ENCODE measurements at places on chromosomes 2 and 18.
A peak's percentile ranks its signal among the peaks of the same experiment; 100 is the strongest.

GRCh38 chr2:62407838-62408237 lies 98.2 kb downstream of the TMEM17 start:
- no peak for DNase-seq

- no peak for DNase-seq
Measured at GRCh38 chr2:85009019-85009618, 38.2 kb downstream of the KCMF1 start.

DNA sequence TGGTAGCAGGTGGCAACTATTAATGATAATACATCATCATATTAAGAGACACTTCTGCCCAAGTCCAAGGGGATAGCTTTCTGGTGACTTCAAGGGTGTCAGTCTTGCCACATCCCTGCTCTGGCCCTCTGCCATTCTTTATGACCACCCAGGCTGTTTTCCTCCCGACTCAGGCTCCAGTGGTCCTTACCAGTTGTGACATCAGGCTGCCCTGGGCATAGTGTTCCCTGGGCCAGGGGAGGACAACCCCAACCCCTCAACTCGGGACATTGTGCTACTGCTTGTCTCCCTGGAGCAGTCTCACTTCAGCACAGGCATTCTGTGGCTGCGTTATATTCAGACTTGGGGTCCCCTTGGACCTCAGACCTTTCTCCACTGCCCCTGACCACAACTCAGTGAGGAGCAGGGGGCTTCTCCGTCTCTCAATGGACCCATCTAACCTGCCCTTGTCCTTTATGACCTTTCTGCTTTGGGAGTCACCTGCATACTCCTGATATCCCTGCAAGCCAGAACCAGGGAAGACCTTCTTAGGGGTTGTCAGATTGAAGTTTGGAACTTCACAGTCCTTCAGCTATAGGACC lies 12.8 kb downstream of the DNAJB2 start:
- DNase-seq = no peak

DNA sequence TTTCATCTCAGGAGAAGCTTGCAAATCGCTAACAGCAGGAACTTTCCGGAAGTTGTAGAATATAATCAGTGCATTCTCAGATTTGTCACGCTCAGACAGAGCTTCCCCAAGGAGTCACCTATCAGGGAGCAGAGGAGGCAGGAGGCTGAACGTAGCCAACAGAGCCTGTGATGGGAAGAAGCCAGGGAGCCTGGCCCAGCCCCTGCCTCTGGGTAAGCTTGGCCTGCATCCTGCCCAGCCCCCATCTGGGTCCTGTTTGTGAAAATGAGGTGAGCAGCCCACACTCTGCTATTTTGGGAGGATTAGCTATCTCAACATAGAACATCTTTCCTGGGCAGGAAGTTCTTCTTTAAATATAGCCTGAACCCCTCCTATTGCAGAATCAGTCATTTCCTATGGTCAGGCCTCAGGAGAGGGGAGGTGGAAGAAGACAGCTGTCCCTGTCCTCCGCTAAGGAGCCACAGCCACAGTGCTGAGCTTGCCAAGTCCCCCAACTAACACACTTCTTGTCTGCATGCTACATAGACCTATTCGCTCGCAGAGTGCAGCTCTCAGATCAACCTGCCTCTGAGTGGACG lies 19.2 kb upstream of the PKDCC start:
- no peak for DNase-seq

GRCh38 chr2:67237288-67237687 lies 159.8 kb upstream of the ETAA1 start:
- DNase-seq = no peak

DNA sequence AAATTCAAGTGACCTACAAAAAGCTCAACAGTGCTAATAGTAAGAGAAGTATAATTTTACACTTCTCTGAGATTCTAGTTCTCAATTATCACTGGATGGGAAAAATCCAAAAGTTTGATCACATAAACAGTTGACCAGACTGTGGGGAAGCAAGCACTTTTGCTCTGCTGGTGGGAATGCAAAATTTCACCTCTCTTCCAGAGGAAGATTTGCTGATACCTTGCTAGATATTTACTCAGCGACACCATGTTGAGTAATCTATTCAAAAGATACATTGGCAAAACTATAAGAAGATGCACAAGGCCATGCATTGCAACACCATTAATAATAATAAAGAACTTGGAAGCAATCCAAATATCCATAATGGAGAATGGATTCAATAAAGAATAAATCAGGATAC lies 204.4 kb downstream of the MREG start:
- DNase-seq = no peak

- DNase-seq = no peak
Measured at GRCh38 chr2:68590702-68591101, 52.7 kb upstream of the PROKR1 start.

- DNase-seq = no peak
Measured at GRCh38 chr2:95700519-95700918, 108.7 kb downstream of the TRIM43 start.

GRCh38 chr2:102143450-102143985 lies 972 bp downstream of the IL1R1 start:
- no peak for DNase-seq

DNA sequence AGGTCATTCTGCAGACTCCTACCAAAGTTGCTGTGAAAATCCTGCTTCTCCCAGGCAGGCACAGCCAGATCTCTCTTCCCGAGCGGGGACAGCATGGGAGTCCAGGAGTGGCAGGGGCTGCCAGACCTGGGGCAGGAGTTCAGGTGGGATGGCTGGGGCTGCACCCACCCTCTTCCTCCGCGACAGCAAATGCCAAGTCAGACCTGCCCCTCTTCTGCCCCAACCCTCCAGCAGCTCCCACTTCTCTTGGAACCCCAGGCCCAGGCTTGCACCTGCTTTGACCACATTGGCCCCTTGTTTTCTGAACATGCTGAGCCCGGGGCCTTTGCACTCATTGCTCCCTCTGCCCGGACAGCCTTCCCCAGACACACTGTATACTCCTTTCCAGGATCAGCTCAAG lies 288.2 kb upstream of the HS6ST1 start:
- no peak for DNase-seq

- no peak for DNase-seq
Measured at GRCh38 chr2:100248044-100248330, 74.3 kb downstream of the LONRF2 start.

- DNase-seq = no peak
Measured at GRCh38 chr2:119469131-119469530, 37.5 kb downstream of the TMEM37 start.

- no peak for DNase-seq
Measured at GRCh38 chr2:3472966-3473365, 46.4 kb downstream of the ADI1 start.

- DNase-seq = no peak
Measured at GRCh38 chr2:160635488-160635887, 141.9 kb upstream of the RBMS1 start.

GRCh38 chr2:151569167-151569566 lies 159.5 kb downstream of the RIF1 start:
- no peak for DNase-seq

GRCh38 chr2:79717364-79718007 lies 204.6 kb downstream of the CTNNA2 start:
- no peak for DNase-seq

GRCh38 chr2:85888020-85888683 lies 638 bp downstream of the ST3GAL5 start:
- peak; percentile 44 for DNase-seq

GRCh38 chr18:58863539-58864145 lies 1.0 kb upstream of the ZNF532 start:
- DNase-seq = peak; percentile 12

DNA sequence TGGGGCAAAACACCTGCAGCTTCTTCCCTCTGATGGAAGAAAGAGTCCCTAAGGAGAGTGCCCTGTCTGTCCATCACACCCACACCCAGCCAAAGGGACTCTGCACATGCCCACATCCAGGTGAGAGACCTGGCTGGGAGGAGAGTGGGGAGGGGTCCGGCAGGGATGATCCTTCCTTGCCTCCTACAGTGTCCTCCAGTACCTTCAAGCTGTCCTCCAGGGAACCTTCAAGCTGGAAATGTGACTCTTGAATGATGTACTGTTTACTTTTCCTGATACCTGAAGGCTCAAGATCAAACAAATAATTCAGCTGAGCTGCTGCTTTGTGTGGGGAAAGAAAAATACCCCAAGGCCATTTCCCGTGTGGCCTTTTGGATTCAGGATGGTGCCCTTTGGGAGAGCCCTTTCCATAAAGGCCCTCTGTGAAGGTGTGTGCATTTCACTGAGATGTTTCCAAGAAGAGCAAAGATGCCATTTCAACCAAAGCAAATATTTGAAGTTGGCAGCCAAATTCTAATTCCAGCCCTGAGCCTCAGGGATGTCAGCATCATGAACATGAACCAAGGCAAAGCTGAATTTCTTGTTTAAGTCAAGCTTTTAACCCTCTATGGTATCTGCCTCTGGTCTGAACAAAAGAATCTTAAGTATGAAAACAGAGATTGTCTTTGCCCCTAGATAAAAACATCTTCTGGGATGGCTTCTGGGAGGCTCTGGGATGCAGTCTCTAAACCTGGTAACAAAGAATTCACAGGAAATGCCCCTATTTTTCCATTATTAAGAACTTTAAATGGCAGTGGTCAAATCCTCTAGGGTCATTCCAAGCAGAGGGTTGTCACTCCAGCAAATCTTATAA lies 11.1 kb downstream of the EVA1A start:
- no peak for DNase-seq

DNA sequence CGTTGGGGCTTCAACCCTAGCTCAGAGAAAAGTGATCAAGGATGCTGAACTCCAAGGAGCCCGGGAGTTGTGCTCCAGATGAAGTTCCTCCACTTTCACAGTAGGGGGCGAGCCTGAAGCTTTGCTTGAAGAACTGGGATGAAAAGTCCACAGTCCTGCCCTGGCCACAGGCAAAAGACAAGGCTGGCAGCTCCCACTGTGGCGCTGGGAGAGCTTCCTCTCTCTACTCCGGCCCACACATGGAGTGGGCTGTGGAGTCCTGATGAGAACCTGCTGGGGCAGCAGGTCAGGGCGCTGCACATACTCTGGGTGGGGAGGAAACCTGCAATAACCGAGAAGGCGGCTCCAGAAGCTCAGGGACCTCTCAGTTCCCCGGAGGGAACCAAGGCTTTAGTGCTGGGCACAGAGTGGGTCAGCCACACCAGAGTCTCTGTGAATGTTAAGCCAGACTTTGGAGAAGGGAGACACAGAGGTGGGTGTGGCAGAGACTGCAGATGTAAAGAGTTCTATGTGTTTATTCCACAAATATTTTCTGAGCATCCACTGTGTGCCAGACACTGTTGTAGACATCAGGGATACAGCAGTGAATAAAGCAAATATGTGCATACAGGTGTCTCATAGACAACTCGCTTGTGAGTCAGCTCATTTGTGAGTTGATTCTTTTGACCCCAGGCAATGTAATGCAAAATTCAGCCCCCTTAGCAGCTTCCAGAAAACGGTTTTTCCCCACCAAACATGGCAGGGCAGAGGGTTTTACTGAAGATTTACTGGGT lies 48.0 kb upstream of the MRPL33 start:
- peak; percentile 30 for DNase-seq

- no peak for DNase-seq
Measured at GRCh38 chr2:150675807-150676206, 188.3 kb upstream of the RND3 start.

GRCh38 chr18:78962098-78962497 lies 17.5 kb upstream of the SALL3 start:
- DNase-seq = no peak

DNA sequence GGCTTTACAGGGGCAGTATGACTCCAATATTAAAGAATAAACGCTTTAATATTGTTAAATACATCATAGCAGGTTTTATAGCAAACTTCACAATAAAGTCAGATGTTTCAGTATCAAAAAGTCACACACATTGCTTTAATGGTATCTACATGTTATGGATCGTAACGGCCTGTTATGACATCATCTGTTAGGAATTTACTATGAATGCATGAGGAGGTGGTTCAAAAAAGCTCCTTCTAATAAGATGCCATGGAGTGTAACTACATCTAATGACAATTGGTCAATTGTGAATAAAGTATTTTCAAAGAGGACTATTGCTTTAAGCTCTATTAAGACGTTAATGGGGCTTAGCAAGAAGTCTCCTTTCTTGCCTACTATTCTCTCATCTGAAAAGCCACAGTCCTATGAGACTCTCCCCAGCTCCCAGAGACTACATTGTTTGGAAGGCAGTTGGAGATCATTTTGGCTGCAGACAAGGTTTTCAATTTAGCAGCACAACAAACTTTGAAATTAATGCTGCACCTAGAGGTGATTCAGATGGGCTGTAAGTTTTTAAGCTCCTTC lies 300.7 kb upstream of the MEIS1 start:
- DNase-seq = no peak

GRCh38 chr2:231360401-231360800 lies 35.1 kb upstream of the B3GNT7 start:
- DNase-seq = no peak

- no peak for DNase-seq
Measured at GRCh38 chr2:20619624-20620024, 31.3 kb downstream of the HS1BP3 start.

DNA sequence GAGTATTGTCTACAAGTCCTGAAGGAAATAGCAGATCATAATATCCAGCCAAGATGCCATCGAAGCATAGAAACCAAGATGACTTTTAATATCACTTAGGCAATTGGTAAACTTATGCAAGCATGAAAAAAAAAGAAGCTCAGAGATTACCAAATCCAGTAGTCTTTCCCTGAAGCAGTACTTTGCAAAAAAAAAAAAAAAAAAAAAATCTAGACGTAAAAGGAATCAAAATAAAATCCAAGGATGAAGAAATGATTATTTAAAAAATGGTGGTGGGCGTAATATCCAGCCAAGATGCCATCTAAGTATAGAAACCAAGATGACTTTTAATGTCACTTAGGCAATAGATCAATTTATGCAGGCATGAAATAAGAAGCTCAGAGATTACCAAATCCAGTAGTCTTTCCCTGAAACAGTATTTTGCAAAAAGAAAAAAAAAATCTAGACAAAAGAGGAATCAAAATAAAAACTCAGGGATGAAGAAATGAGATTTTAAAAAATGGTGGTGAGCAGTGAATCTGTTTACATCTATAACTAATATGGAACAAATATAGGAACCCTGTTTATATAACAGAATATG lies 108.8 kb downstream of the GYPC start:
- DNase-seq = no peak

GRCh38 chr18:62510789-62511188 lies 12.0 kb upstream of the ZCCHC2 start:
- DNase-seq = no peak
